Activated CD8-positive, alpha-beta memory T cell treated with anti-CD3 and anti-CD28 coated beads for 4 hours (primary cell): ENCODE measurements at places on chromosomes 11 and 22.

DNA sequence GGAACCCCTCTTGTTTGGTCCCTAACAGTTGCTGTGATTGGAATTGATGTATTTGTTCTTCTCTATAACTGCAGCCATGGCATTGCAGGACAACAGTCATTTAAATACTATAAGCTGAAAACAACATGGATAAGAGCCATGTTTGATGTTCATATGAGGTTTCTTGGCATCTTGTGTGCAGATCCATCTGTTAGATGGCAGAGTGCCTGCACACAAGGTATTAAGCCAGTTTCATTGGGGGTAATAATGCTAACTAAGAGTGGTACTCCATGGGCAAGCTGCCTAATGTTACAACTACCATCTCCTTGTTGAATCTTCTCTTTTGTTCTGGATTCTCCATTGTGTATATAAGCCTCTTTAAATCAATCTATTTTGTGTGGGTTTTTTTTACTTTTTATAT lies 206.0 kb upstream of the CHORDC1 start:
- no peak for DNase-seq

DNA sequence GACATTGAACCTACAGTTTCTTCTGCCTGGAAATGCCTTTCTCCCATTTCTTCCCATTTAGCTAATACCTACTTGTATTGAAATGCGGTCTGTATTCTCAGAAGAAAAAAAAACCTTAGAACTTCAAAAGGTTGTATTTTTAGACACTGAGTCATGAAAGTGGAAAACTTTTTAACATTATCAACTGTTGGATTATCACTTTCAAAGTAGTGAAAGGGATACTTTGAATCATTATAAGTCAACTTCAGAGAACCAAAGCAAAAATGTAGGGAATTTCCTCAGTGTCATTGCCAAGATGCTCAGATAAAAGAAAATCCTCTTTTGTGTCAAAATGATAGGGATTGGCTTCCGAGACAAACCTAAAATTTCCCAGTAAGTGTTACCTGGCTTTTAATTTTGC lies 6.6 kb downstream of the HOATZ start:
- DNase-seq: no peak

GRCh38 chr11:125084057-125084416 lies 20.9 kb downstream of the SLC37A2 start:
- DNase-seq: no peak

- no peak for DNase-seq
These were observed 15.7 kb downstream of the TPCN2 start for GRCh38 chr11:69064394-69064957.

DNA sequence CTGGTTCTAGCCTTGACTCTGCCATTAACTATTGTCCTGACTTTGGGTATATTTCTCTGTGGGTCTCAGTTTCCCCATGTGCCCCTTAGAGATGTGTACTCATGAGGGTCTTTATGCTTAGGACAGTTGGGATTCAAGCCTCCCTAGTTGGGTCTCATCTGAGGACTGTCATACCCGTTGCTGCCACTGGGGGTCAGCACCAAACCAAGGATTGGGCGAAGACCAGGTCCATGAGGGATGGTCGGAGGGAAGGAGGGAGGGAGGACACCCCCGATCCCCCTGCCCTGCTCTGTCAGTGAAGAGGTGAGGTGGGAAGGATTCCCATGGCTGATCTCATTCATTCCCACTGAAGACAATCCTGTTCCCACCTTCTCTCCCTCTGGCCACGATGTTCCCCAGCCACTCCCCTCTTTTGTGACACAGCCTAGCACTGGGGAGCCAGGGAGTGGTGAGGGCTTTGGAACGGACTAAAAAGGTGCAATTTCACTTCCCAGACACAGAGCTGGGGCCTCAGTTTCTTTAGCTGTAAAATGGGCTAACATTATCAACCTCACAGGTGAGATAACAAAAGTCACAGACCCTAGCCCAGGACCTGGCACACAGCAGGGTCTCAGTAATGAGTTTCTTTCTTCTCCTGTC lies 12.4 kb upstream of the KLHL35 start:
- DNase-seq: peak; percentile 42

DNA sequence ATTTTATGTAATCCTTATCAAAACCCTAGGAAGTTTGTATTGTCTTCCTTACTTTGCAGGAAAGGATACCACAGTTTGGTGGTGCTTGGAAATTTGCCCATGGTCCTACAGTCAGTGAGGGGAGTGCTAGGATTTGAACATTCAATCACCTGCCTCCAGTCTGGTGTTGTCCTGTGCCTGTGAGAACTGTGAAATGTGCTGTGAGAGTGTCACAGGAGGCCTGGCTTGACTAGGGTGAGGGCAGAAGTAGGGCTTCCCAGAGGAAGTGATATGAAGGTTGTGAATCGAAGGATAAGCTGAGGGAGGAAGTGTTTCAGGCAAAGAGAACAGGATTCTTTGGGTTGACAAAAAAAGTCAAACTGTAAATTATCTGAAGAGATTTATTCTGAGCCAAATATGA lies 424.4 kb downstream of the TMEM135 start:
- DNase-seq: no peak

GRCh38 chr11:81000334-81000733 lies 1559.5 kb upstream of the TENM4 start:
- DNase-seq: no peak
